ENCODE measurements at places on chromosomes 12 and 14.

DNA sequence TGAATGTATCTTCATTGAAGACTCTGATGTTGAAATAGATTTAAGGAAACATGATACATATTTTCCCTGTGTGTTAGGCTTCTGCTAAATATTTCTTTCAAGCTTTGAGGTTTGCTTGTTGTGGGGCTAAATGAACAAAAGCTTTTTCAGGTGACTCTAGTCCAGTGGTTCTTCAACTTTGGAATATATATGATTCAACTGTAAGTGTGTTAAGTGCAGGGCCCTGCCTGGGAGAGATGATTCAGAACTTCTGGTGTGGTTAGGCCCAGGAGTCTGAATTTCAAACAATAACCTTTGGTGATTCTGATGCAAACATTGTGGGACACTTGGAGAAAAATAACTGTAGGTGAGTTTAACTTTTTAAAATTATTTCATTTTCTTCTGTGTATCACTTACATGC lies 93.0 kb downstream of the TRHDE start:
- DNase-seq: no peak

GRCh38 chr14:22848351-22849164 lies 12.2 kb downstream of the MMP14 start:
- DNase-seq: peak; percentile 78

GRCh38 chr12:110698171-110698902 lies 9.4 kb upstream of the HVCN1 start:
- DNase-seq: peak; percentile 84

GRCh38 chr12:91347481-91348214 lies 165.0 kb upstream of the DCN start:
- no peak for DNase-seq

DNA sequence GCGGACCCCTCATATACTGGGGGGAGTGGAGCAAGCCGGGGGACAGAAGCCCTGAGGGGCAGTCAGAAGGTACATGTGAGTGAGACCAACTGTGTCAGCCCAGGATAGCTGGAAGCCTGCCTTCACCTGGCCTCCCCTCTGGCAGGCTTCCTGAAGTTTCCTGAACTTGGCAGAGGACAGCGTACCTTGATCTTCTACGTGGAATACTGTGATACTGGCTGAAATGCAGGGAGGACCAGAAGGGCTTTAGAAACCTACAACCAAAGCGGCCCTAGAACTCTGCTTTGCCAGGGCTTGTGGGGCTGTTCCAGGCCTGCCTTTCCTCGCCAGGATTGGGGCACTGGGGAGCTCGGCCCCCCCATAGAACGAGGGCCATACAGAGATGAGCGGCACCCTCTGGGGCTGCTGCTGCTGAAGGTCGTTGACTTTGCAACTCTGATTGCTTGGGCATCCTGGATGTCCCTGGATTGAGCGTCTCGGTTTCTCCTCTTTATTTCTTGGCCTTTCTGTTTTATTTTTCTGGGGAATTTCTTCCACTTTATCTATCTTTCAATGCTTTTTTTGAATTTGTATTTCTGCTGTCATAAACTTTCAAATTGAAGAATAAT lies 66.5 kb downstream of the SLC25A47 start:
- no peak for DNase-seq

GRCh38 chr12:64672925-64673409 lies 62.7 kb downstream of the RASSF3 start:
- DNase-seq: peak; percentile 56

- DNase-seq: no peak
These were observed 30.0 kb downstream of the HSP90AA1 start for GRCh38 chr14:102056694-102057442.

DNA sequence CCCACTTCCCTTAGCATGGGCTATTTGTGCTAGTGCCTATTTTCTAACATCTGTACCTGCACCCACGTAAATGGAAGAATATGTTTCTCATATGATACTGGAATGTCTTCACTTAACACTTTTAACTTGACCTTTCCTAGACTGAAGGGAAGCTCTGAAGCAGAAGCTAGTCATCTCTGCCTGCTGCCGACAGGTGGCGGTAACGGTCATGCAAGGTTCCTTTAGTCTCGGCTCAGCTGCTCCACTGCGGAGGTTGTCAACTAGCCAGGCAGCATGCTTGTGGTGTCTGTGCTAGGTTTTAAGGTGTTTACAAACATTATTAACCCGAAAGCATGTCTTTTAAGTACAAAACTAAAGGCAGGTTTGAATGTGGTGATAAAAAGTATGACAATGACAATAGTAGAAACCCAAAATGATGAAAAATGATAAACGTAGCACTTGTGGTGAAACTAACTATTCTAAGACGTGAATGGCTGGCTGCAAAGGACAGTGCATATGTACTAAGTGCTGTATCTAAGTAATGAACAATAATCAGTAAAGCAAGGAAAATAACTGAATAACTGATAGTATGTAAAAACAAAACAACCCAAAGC lies 117.2 kb downstream of the GRIN2B start:
- peak; percentile 73 for DNase-seq

DNA sequence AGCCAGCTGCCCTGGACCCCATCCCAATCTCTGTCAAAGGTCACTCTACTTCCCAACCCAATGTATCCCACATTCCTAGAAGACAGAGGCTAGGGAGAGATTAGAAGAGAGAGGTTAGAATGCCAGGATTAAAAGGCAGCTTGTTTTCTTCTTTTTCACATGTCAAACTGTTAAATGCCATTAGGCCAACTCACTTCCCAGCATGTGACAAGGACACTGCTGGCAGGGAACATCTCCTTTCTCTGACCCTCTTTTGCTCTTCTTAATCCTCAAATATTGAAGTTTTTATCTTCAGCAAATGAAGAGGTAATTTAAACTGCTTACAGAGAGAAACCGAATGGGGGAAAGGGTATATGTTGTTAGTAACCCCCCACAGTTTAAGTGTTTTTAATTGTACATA lies 89.1 kb downstream of the BBS10 start:
- DNase-seq: no peak

DNA sequence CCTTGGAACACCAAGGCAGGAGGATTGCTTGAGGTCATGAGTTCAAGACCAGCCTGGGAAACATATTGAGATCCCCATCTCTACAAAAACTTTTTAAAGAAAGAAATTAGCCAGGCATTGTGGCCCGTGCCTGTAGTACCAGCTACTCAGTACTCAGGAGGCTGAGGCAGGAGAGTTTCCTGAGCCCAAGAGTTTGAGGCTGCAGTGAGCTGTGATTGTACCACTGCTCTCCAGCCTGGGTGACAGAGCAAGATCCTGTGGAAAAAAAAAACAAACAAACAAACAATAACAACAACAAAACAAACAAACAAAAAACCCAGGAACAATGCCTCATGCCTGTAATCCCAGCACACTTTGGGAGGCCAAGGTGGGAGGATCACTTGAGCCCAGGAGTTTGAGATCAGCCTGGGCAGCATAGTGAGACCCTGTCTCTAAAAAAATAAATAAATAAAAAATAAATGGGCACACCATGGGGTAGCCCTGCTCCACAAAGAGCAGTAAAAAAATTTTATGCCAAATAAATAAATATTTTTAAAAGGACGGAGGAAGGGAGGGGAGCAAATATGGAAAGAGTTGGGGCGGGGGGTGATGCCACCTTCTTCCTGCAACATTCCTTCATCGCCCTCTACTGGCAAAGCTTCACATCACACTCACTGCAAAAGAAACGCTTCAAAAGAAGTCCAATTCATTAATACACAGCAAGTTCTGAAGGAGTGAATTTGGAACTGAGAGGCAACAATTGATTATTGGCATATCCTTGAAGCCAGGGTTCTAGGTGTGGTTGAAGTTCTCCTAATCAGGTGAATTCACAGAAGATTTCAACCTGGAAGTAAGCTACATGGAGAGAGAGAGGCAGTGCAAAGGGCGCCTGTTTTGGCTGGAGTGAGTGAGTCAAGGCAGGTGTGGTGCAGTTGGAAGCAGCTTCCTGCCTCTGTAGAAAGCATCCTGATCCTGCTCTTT lies 8.8 kb upstream of the GNPTAB start:
- no peak for DNase-seq

DNA sequence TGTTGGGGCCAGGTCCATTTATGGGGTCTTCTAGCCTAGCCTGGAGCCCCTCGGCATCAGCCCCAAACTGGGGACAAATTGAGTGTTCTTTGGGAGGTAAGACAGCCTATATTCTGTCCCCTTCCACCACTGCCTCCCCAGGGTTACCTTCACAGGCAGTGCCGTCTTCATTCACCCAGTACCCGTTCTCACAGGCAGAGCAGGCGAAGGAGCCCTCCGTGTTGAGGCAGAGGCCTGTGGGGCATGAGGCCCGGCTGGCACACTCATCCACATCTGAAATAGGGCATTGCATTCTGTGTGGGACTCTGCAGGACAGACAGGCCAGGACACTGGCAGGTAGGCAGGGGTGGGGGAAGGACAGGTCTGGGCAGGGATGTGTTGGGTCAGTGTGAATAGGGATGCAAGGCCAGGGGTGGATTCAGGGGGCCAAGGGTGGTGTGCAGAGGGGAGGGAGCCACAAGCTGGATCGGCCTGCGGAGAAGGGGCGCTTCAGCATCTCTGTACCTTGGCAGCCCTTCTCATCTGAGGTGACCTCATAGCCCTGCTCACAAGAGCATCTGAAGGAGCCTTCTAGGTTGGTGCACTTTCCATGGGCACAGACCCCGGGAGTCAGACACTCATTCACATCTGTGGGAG lies 16.1 kb downstream of the ISCA2 start:
- no peak for DNase-seq

DNA sequence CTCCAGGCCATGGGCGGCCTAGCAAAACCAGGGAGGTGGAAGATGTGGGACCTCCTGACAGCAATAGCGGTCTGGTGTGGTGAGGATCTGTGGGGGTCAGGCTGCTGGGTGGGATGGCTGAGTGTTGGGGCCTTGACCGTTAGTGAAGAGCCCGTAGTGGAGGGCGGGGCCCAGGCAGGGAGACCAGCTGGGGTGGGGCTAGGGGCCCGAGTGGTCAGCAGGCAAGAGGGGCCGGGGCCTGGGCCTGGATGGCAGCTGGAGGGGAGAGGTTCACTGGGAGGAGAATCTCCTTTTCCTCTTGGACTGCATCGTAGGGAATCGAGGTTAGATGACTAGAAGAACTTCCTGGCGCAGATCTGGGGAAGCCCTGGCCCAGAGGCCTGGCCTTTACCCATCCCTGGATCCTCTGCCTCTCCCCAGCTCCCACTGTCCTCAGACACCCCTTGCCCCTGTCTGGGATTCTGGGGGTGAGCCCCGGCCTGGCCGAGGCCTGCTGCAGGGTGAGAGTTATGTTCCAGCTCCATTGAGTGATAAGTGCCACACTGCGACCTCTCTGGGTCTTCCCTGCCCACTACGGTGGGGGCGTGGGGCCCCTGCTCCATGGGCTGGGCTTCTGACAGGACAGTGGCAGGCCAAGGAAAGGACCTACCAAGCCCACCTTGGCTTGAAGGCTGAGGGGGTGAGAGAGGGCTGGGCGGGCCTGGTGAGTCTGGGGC lies 47.1 kb downstream of the KRT80 start:
- DNase-seq: no peak

GRCh38 chr14:66015071-66015780 lies 470.9 kb upstream of the CCDC196 start:
- DNase-seq: no peak

DNA sequence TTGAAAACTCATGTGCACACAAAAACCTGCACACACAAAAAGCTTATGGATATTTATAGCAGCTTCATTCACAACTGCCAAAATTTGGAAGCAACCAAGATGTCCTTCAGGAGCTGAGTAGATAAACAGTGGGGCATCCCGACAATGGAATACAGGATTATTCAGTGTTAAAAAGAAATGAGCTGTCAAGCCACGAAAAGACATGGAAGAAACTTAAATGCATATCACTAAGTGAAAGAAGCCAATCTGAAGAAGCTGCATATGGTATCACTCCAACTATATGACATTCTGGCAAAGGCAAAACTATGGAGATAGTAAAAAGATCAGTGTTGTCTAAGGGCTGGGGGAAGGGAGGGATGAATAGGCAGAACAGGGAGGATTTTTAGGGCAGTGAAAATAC lies 5.2 kb upstream of the TPCN1 start:
- no peak for DNase-seq

GRCh38 chr14:24920265-24921075 lies 129.5 kb downstream of the STXBP6 start:
- no peak for DNase-seq

Measured in heart right ventricle (tissue), 16 donors.